Aorta (tissue), 5 donors: ENCODE measurements at places on chromosomes 5 and 9. TPM values are rescaled to one million over a fixed set of nuclear protein-coding genes. Genes with fewer than 3 reads are reported as not detected.

- H3K4me1 ChIP-seq, result no peaks in the 10 kb centered on the region
- no peak for DNase-seq
- no peaks in the 10 kb centered on the region for H3K27me3 ChIP-seq
- no peaks in the 10 kb centered on the region for H3K36me3 ChIP-seq
Observed at GRCh38 chr5:112691758-112692157, 45.9 kb upstream of the APC start.

DNA sequence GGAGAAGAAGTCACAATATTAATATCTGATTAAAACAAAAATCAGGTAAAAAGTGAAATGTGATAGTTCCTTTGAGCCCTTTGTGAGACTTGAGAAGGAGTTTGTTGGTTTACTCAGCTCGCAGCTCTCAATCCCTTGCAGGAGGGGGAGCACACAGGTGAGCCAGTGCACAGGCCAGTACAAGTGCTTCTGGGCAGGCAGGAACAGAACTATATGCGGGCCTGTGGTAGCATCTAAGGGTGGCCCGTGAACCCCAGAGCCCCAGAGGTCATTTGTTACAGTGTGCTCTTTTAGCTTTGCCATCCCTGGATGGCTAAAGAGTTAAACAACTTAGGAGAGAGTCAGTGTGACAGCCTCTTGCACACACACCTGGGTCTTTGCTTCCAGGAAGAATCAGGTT, 215.3 kb upstream of the EDIL3 start:
- no peaks in the 10 kb centered on the region for H3K36me3 ChIP-seq
- no peak for DNase-seq
- H3K27me3 ChIP-seq, result no peaks in the 10 kb centered on the region
- no peak overlapping the region for H3K27ac ChIP-seq

DNA sequence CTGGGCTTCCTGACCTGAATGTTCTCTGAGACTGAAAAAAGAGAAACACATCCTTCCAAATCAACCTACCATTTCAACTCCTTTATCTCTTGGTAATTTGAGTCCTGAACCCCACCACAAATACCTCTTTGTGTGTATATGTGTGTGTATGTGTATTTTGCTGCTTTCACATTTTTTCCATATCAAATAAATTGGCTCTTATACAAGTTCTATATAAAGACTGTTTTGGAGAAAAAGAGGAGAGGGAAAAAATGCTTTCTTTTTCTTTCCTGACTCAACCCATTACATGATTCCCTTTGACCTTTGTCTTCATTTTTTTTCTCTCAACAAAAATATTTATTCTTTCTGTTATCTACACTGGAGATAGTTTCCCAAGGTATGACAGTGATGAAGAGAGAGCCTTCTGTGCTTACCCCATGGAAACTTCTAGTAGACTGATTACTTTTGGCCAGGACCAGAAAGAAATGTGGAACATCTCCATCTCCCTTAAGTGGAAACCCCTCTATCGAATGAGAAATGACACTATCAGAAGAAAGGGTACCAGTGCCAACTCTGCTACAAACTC, 85.3 kb downstream of the PAPPA start:
- no peak overlapping the region for H3K27ac ChIP-seq
- H3K27me3 ChIP-seq, result no peaks in the 10 kb centered on the region
- H3K4me1 ChIP-seq, result peaks cover 1% of the 10 kb centered on the region
- DNase-seq, result no peak
- H3K36me3 ChIP-seq, result peaks cover 3% of the 10 kb centered on the region

The FBP2 gene
- not detected for total RNA-seq

The UGT3A2 gene
- total RNA-seq, result not detected
